ENCODE measurements at places on chromosomes 12 and 14. TPM values are rescaled to one million over a fixed set of nuclear protein-coding genes. Genes with fewer than 3 reads are reported as not detected.
A peak's percentile ranks its signal among the peaks of the same experiment; 100 is the strongest.

GRCh38 chr12:109541413-109541726, 31.9 kb downstream of the MMAB start:
- no peak for DNase-seq

DNA sequence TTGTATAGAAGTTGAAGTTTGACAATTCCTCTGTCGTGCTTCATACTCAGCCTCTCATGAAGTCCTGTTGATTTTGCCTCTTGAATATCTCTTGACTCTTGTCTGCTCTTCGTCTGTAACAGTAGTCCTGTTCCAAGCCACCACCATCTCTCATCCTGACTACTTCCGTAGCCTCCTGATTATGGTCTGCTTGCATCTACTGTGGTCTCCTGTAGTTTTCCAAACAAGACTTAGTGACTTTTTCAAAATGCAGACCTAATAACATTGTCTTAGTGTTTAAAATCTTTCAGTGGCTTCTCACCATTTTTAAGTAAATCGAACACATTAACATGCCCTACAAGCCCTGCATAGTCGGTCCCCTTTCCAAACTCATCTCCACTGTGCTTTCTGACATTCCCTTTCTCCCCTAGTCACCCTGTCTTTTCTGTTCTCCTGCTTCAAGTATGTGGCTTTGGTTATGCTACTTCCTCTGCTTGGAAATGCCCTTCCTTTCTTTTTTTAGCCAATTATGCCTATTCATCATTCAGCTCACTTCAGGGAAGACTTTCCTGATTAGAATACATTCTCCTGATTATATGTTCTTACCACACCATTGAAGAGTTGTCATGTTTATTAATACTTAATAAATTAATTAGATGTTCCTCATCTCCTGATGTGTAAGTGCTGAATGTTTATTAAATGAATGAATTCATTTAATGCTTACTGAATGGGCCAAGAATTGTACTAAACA, 2.0 kb downstream of the SCYL2 start:
- no peak for DNase-seq

DNA sequence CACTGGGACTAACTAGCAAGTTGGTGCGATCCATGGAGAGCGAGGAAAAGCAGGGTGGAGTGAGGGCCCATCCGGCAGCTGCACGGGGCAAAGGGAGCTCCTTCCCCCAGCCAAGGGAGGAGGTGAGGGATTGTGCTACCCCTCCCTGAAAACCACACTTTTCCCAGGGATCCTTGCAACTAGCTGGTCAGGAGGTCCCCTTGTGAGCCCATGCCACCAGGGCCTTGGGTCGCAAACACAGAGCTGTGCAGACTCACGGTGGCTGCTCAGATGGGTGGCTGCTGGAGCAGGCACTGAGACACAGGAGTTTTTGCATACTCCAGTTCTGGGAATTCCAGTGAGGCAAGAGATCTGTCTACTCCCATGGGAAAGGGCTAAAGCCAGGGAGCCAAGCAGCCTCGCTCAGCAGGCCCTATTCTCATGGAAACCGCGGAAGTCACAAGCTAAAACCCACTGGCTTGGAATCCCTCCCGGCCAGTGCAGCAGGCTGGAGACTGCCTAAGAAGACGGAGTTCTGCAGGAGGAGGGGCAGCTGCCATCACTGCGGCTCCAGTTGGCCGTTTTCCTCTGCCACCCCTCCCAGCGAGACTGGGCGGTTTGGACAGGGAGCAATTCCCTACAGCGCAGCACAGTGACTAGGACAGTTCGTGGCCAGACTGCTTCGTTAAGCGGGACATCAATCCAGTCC, 10.9 kb upstream of the ZNF705A start:
- DNase-seq, result peak; percentile 62

- DNase-seq, result no peak
Observed at GRCh38 chr12:86551146-86551571, 295.0 kb upstream of the MGAT4C start.

GRCh38 chr14:103547455-103547940, 15.0 kb downstream of the BAG5 start:
- no peak for DNase-seq

DNA sequence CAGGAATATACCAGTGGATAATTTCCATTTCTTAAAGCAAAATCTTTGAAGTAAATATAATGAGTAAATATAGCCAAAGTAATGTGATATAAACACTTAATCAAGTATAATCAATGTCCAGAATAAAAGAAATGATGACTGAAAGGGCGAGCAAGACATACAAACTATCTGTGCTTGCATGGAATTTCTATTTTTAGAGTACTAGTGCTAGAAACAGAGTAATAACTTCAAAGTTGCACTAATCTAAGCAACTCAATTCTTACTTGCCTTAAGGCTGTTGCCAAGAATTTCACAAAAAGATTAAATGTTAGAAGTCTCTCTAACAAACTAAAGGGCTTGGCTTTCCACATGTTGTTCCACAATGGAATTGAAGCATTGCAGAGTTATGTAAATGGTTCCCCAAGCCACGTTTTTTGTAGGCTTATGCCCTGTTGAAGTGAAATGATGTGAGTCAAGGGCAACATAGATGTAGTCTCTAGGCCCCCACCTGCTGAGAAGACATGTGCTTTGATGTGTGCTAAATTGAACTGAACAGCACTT, 175.0 kb upstream of the LMNTD1 start:
- no peak for DNase-seq

DNA sequence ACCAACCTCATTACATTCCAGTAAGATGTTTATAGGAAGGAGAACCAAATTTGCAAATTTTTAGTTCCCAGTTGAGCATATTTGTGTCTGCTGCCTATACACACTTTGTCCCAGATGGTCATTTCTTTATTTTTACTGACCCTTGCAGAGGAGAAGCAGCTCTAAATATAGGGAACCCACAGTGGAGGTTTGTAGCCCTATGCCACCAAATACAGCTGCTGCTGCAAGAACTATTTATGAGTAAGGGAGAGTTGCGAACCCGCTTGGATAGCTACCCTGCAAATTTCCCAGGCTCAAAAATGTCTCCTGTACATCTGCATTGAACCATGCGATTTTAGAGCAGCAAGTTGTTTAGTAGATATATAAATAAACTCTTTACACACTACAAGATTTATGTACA, 48.2 kb downstream of the NAV3 start:
- DNase-seq, result no peak

DNA sequence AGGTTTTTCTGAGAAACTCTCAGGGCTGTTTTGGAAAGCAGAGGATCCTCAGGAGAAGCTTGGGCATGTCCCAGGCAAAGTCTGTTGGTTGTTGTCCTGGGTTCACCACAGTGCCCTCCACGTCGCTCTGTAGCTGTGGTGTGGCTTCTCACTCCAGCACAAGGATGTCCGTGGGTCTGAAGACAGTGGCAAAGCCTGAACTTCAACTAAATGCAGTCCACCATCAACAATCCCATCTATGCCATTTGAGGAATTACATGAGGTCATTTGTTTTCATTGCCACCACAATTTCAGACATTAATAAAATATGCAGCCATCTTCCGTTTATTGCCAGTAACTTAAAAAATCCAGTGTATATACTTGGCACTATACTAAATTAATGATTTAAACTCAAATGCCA, 272.1 kb downstream of the LRIG3 start:
- DNase-seq, result no peak

- no peak for DNase-seq
Observed at GRCh38 chr12:111260732-111261131, 108.2 kb downstream of the PHETA1 start.

DNA sequence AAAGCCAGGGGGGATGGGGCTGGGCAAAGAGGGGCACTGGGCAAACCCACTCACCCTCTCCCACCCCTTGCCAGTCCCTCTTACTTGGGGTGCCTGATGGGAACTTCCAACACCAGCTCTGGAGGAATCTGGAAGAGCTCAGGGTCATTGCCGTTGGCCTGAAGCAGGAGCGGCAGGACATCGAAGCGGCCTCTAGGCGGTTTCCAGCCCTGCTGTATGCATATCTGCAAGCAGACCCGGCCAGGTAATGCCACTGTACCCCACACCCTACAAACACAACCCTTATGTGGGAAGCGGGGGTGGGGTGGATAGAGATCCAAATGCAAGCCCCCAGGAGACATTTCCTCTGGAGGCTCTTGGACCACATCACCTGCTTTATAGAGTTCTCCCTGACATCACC, 83.6 kb downstream of the NOS1 start:
- no peak for DNase-seq

GRCh38 chr12:212715-213526, 1.0 kb downstream of the SLC6A12 start:
- DNase-seq, result peak; percentile 54

- peak; percentile 48 for DNase-seq
Observed at GRCh38 chr12:93563807-93564538, 8.5 kb upstream of the SOCS2 start.

DNA sequence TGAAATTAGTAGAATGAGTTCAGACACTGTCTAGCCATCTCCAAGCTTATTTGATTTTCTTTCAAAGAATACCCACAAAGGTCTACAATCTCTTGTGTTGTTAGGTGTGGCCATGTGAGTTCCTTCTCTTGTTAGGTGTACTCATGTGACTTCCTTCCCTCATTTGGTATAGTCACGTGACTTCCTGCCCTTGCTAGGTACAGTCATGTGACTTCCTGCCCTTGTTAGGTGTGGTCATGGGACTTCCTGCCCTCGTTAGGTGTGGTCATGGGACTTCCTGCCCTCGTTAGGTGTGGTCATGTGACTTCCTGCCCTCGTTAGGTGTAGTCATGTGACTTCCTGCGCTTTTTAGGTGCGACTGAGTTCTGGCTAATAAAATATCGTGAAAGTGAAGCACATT, 179.6 kb downstream of the TMX1 start:
- no peak for DNase-seq

DNA sequence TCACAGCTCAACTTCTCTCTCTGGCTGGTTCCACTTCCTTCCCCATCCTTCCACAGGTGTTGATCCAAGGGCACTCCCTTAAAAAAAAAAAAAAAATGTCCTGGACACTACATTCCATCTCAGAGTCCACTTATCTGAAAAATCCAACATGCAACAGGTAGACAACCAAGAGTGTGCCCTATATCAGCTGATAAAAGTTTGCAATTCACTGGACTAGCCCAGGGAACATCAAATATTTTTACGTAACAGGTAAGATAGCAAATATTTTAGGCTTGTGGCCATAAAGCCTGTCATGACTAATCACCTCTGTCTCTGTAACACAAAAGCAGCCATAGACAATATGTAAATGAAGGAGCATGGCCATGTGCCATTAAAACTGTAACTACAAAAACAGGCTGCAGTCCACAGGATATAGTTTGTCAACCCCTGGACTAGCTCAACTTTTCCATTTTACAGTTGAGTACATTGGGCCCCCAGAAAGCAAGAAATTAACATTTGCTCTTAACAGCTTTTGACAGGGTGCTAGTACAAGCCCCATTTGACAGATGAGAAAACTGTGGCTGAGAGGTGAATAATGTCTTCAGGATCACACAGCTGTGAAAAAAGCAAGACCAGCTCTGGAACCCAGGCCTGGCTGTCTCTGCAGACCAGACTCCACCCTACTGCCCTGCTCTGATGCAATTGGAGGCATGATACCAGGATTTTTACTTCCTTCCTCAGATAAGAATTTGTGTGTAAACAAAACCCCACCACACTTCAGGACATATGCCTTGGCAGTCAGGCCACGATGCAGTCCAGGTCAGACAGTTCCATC, 68.9 kb downstream of the CMKLR1 start:
- no peak for DNase-seq

- no peak for DNase-seq
Observed at GRCh38 chr12:57869298-57869926, 22.9 kb upstream of the CTDSP2 start.

- DNase-seq, result no peak
Observed at GRCh38 chr14:99535908-99536778, 54.9 kb downstream of the CCNK start.

DNA sequence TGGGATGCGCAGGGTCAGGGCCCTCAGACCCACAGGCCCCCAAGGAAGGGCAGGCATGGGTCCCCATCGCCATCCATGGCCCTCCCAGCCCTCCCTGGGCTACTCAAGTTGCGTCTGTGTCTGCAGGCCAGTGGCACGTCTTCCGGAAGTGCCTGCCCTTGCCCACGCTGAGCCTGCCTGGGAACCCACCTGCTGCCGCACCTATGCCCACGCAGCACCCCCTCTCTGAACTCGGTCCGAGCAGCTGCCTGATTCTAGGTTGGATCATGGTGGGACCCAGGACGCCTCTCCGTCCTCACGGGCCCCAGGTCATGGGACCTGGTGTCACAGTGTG, 182.8 kb downstream of the ADGRD1 start:
- DNase-seq, result no peak

DNA sequence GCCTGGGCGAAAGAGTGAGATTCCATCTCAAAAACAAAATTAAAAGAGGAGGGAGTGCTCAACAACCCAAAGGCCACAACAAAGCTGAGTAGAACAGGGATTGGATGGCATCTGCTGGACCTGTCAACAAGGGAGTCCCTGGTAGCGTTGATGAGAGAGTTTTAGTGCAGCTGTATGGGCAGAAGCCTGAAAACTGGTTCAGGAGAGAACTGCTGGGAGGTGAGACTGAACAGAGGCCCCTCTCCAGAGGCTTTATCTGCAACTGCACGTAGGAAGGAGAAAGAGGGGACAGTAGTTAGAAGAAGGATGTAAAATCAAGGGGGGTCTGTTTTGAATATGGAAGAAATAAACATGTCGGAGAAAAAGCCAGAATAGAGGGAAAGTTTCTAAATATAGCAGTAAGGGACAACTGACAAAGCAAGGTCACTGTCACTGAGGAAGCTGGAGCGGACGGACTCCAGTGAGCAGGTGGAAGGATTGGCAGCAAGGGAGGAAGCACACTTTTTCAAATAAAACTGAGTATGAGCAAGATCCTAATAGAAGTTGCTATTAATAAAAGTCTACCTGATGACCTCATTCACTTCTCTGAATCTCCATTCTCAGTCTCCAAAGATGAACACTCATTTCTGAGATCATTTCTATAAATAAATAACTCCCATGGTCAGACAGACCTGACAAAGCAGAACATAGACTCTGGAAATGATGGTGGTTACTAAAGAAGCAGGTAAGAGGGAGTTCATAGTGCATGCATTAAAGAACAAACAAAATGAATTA, 11.8 kb upstream of the ATF1 start:
- no peak for DNase-seq

- no peak for DNase-seq
Observed at GRCh38 chr14:61330511-61330910, 9.1 kb downstream of the PRKCH start.

DNA sequence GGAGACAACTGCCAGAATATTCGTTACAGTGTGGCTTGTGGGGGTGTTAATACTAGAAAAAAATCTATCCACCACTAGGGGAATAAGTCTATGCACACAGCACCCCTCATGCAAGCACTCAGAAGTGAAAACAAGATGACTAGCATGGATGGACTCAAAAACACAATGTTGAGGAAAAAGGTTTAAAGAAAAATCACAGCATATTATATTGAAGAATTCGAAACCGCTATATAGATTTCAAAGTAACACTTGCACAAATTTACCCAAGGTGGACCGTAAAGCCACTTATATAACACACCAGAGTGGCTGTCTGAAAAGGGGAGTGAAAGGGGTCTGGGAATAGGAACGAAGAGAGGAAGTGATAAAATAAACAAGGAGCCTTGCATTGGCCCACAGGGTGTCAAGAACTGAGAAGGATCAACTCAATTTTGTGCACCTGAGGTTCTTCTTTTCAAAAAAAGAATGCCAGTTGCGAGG, 544 bp downstream of the ABCD4 start:
- no peak for DNase-seq

NXPH4 gene
- 0.83 TPM for total RNA-seq

AQP6 gene
- 0.32 TPM for total RNA-seq

DEPDC4 gene
- total RNA-seq, result 2.1 TPM

TMPRSS12 gene
- not detected for total RNA-seq

Measured in mucosa of gallbladder (tissue), 1 donor.